ENCODE measurements at places on chromosomes 16 and 17.

DNA sequence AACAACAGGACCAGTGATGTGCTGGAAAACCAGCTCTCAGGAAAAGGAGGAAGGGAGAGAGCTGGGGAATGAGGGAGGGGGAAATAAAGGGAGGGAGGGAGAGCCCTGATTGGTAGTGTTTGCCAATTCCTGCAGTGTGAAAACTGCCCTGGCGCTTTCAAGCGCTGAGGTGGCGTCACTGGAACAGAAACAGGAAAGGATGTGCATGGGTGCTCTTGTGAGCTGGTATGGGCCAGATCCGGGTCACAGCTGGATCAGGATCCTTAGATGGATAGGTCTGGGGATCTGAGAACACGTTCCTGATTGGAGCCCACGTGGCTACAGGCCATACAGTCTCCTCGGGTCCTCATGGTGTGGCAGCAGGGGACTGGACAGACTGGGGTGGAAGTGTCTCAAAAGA is 16.7 kb upstream of the MLKL start:
- no peak for DNase-seq

DNA sequence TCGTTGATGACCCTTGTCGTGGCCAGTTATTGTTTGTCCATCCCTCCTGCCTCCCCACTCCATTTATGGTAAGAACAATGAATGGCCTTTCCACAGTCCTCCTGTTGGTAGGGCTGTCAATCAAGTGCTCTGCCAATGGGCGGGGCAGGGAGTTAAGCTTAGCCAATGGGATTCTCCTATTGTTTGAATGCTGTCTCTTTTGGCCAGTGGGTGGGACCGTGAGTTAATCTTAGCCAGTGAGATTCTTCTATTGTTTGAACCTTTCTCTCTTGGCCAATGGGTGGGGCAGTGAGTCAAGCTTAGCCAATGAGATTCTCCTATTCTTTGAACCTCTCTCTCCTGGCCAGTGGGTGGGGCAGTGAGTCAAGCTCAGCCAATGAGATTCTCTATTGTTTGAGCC is 85.4 kb downstream of the IRX3 start:
- no peak for DNase-seq

DNA sequence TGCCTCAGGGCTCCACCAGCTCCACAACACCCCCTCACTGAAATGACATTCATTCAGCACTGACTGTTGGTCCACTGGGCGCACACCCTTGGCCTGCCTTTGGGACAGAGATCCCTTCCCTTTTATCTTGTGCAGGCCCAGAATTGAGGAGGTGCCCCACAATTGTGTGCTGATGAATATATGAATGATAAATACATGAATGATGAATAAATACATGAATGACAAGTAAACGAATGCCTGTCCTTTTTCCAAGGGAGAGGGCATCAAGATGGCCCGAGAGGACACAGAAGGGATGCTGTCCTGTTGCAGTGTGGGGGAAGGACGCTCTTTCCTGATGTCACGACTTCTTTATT is 5.7 kb downstream of the CCR7 start:
- DNase-seq, result no peak

DNA sequence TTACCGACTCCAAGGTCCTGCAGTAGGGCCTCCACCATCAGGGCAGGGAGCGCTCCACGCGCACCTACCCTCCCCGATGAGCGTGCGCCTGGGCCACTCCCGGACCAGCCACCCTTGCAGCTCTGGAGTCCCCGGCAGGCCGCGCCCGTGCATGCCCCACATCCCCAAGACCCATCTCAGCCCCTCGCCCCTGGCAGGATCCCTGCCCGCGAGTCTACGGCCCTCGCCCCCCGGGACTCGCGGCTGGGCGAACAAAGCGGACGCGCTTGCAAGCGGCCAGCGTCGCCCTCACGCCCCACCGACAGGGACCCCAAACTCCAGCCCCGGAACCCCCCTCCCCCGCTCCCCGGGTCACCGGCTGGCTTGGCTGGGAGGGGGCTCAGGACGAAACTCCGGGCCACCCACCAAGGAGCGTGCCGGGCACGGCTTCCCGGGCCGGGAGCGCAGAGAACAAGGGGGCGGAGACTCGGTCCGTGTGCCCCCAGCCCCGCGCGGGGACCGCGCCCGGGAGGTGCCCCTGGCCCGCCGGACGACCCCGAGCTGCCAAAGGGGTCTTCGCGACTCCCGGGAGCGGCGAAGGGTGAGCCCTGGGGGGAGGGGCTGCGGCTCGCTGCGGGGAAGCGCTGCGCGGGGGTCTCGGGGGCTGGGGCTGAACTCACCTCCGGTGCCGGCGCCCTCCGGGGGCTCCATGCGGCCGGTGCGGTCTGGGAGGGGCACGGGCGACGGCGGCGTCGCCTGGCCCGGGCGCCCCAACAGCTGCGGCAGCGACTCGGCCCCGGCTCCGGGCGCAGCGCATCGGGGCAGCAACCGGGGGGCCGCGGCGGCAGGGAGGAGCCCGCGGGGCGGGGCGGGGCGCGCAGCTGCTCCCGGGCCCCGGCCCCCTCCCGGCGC is at the start of gene DBNDD1:
Gene DBNDD1 (minus strand): TSS at position 805 of the 891 bp plus-strand sequence. CDS start 115 bp downstream, at position 690.
- no peak for DNase-seq

GRCh38 chr17:74786431-74787055 is 10.4 kb upstream of the NAT9 start:
- no peak for DNase-seq

- no peak for DNase-seq
These were observed 40.6 kb downstream of the SNX11 start for GRCh38 chr17:48148029-48148770.

DNA sequence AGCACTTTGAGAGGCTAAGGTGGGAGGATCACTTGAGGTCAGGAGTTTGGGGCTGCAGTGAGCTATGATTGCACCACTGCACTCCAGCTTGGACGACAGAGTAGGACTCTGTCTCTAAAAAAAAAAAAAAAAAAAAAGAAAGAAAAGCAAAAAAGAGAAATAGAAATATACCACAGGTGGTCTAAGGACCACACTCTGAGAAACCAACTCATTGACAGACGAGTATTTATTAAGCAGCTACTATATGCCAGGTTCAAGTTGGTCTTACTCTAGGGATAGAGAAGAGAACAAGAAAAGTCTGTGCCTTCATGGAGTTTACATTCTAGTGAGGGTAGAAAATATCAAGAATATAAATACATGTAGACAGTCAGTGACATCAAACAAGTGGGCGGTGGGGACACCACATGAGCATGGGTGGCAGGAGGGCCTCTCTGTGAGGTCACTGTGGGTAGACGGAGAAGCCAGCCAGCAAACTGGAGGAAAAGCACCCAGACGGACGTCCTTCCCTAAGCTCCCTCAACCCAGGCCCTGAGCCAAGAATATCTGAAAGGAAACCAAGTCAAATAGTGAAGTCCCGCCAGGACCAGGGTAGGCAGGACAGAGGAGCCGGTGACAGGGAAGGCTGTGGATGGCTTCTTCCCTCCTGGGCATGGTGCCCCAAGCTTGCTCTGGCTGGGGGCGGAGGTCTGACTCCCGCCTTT is 4.7 kb downstream of the CDIPT start:
- no peak for DNase-seq

DNA sequence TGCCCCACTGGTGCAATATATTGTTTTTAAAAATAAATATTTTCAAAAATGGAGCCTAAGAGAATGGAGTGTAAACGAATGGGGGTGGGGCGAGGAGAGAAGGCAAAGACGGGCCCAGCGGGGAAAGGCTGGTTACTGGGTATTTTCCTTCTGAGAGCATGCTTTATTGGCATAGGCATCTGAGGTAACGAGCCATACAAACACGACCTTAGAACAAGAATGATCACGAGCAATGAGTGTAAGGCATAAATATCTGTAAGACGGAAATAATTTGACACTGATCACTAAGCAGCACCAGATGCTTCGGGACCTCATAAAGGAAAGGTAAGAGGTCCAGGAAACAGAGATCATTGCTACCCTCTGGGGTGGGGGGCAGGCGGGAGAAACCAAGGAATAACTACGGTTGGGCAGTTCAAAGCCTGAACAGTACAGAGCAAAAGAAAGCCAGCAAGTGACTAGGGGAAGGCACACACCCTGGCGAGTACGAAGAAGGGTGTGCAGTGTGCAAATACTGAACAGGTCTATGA is 959 bp downstream of the SSH2 start:
- no peak for DNase-seq

GRCh38 chr16:79938575-79938974 is 338.0 kb upstream of the MAF start:
- no peak for DNase-seq

- no peak for DNase-seq
These were observed 145.3 kb upstream of the CDH13 start for GRCh38 chr16:82481455-82481854.

- DNase-seq, result no peak
These were observed 7.0 kb upstream of the ZKSCAN2 start for GRCh38 chr16:25264597-25264996.

GRCh38 chr17:29593591-29594518 is 923 bp downstream of the ANKRD13B start:
- DNase-seq, result no peak

DNA sequence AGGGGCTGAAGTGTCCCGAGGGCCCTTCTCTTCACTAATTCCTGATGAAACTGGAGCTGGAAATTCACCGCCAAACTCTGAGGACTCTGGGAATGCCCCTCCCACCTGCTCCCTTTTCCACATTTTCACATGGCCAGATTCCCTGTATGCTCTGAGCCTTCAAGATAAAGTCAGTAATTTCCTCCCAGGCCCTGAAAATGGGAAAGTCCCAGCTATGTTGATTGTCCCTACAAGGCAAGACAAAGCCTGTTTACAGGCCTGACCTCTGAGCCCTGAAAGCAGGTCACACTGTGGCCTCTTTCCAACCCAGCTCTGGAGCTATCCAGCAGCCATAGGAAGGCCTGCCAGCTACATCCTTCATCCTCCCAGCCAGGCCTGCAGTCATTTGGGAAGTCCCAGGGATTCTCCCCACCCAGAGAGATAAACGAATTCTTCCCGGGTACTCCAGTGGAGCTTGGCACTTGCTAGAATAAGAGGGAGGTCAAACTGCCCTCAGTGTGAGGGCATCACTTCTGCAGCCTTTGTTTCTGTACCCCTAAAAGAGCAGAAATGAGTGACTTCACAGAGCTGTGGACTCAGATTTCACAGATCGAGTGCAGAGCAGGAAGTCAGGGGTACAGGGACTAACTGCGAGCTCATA is 19.6 kb upstream of the CCL2 start:
- DNase-seq, result no peak

DNA sequence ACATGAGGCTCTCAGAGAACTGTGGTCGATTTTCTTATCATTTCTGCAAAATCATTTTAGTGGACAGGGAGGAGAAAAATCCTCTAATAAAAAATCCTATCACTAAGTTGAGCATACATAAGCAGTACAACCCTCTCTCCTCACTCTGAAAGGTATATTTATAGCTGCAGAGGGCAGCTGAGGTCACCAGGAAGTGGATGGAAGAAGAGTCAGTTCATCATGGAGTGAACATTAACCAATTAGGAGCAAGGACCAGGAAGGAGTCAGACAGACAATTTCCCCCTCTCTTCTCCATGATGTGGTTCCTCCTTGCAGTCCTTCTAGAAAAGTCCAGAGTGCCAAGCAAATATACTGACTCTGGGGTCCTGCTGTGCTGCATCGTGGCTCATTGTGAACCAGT is 253.7 kb downstream of the TOX3 start:
- DNase-seq, result no peak

DNA sequence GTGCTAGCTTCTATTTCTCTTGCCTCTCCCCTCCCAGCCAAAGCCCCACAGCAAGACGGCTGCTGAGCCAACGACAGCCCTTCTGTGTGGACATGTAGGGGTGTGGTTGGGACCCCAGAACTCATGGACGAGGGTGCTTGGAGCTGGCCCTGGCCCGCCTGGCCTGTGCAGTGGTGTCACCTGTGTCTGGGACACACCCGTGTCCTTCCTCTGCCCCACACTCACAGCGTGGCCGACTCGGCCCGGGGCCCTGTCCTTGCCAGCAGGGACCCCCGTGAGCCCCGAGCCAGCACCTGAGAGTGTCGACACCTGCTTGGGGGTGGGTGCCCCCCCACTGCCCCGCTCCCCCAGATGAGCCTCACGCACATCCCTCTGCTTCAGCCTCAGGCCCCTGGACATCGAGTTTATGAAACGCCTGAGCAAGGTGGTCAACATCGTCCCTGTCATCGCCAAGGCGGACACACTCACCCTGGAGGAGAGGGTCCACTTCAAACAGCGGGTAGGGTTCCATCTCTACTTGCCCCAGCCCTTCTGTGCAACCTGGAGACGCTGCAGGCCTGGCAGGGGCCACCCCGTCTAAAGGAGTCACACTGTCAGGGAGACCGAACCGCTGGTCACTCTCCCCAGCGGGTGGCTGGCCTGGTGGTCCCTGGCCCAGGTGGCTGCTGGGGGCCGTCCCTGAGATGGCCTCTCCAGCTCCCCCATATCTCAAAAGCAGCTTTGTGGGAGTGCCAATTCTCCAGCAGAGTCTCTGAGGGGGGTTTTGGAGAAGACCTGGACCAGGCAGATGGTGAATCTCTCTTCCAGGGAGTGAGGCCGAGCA is 349.8 kb downstream of the SEC14L1 start:
- DNase-seq, result no peak

All from CD4-positive, alpha-beta T cell treated with Interleukin-15 for 4 hours (primary cell).